ENCODE measurements at places on chromosomes 4 and X.

- DNase-seq: no peak
Observed at GRCh38 chr4:738781-739280, 33.2 kb downstream of the PCGF3 start.

GRCh38 chrX:55778322-55778721 is 60.8 kb downstream of the RRAGB start:
- no peak for DNase-seq

DNA sequence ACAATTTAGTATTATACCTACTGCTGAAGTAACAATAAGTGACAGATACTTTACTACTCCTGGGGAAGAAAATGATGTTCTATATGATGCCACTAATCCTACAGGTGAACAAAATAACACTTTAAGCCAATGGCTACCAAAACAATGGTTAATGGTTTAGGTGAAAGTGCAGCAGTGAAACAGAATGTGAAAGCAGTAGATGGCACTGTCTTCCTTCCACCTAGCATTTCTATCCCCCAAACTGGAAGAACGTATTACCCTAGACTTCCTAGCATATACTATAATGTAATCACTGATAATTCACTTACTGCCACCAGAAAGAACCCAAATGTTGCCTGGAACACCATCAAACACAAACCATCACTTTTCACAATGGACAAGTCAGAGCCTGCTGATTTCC is 18.9 kb upstream of the CABS1 start:
- no peak for DNase-seq

DNA sequence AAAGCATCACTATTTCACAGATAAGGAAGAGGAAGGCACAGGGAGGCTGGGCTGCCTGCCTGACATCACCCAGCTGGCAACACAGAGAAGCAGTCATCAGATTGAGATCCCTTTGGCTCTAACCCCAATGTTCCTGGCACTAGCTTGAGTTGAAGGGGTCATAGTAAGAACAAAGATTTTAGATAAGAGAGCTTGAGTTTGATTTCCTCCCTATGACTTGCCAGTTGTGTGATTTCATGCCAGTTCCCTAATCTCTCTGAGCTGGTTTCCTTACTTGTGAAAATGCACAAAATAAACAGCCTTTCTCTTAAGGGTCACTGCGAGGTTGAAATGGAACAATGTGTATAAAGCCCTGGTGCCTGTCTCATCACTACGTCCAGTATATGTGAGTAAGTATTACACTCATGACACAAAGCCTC is 475.4 kb upstream of the HS3ST1 start:
- DNase-seq: no peak

DNA sequence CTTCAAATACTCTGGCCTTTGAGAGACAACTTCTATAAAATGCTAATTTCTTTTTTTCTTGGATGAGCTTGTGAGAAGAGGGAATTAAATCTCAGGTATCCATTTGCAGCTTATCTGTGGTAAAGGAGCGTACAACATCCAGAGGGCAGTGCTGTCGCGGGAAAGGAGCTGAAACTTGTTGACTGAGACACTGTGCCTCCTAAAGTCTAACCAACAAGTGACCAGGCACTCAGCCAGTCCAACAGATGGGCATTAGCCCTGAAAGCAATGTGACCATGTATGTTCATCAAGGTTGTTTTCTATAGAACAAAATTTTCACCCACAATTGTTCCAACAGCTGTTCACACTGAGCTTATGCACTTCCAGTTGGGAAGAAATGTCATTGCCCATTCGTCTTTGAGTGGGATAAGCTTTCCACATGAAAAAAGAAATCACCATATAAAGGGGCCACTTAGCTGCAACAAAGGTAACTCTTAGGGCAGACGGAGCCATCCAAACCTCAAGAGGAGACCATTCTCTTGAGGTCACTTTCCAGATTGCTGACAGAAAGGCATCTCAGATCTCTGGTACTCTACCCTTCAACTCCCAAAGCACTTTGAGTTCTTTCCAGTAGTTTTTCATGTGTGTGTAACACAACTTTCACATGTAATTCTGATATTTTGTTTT is 244.8 kb upstream of the NEIL3 start:
- no peak for DNase-seq

DNA sequence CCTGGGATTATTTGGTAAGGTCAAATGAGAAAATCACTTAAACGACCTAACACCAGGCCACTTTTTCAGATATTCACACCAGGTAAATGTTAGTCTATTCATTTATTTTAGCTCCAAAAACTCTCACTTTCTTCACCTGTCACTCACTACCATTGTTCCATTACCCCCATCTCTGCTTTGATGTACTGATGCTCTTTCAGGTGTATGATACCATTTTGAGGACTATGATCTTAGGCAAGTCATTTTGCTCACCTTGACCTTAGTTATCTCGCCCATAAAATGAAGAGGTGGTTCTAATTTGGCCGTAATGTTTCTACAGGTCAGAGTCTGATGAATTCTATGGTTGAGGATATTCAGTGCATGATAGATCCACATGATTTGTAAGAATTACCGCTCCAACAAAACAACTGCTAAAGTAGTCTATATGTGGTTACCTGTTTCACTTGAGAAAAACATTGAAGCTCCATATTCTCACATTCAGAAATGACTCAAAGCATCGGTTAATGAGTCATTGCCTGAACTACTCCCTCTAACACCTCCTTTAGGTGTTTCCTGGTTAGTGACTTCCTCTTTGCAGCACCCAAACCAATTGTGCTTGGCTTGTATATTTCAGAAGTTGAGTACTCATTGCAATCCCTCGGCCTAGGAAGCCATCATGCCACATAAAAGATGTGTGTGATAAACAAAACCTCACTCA is 4.5 kb downstream of the DTHD1 start:
- DNase-seq: no peak

DNA sequence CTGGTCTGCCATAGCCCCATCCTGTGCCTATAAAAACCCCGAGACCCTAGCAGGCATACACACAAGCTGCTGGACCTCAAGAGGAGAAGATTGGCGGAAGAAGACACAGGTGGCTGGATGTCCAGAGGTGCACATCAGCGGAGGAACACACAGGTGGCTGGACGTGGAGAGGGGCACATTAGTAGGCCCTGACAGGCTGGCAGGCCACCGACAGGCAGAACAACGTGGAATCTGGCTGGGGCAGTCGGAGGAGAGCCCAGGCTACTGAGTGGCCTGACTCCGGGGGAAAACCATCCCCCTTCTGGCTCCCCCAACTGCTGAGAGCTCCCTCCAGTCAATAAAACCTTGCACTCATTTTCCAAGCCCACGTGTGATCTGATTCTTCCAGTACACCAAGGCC is 512.5 kb upstream of the AMOT start:
- no peak for DNase-seq
